ENCODE measurements at places on chromosomes 11 and 22. TPM values are rescaled to one million over a fixed set of nuclear protein-coding genes. Genes with fewer than 3 reads are reported as not detected.

Gene PTPRCAP
- 0.19 TPM for total RNA-seq

Gene APOBEC3B
- total RNA-seq: 13.0 TPM

Gene GVQW3
- total RNA-seq: 1.2 TPM

Gene C11orf65
- total RNA-seq: 0.85 TPM

Gene OR51E2
- total RNA-seq: 0.56 TPM

Gene CYTH4
- under 0.01 TPM for total RNA-seq

Gene CASP1
- 14.7 TPM for total RNA-seq

Gene MRPL23
- total RNA-seq: 76.1 TPM

Gene DBX1
- not detected for total RNA-seq

Gene CABP4
- 0.28 TPM for total RNA-seq

Gene DRD2
- under 0.01 TPM for total RNA-seq

Gene B3GAT1
- under 0.01 TPM for total RNA-seq

Gene SCN3B
- total RNA-seq: under 0.01 TPM

Gene MUC2
- total RNA-seq: not detected

Gene PDGFB
- 1.1 TPM for total RNA-seq

Gene DRD4
- total RNA-seq: not detected

Gene KRTAP5-11
- not detected for total RNA-seq

Gene KIRREL3
- total RNA-seq: 8.5 TPM

Gene OR52A1
- not detected for total RNA-seq

Gene CAPN1
- total RNA-seq: 61.7 TPM
